ENCODE measurements at places on chromosomes 13 and 19.

- DNase-seq, result no peak
Observed at GRCh38 chr13:27263438-27263837, 7.2 kb upstream of the RASL11A start.

DNA sequence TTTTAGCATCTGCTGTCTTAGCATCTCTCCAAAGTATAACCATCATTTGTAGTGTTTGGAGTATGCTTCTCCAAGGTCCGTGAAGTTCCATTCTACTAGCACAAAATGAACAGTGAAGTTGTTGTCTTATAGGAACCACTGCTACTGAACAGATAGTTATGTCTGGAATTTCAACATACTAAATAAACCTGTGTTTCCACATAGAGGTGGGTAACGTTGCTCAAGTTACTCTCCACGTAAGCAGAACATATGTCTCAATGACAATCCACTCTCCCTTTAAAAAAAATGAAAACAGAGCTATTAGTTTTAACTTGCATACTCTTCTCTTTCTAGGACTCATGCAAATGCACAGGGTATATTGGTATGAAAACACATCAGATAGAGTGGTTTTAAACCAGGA lies 184.3 kb upstream of the TRPC4 start:
- DNase-seq, result no peak

- peak; percentile 14 for DNase-seq
Observed at GRCh38 chr13:44876782-44877324, 112.4 kb downstream of the NUFIP1 start.

DNA sequence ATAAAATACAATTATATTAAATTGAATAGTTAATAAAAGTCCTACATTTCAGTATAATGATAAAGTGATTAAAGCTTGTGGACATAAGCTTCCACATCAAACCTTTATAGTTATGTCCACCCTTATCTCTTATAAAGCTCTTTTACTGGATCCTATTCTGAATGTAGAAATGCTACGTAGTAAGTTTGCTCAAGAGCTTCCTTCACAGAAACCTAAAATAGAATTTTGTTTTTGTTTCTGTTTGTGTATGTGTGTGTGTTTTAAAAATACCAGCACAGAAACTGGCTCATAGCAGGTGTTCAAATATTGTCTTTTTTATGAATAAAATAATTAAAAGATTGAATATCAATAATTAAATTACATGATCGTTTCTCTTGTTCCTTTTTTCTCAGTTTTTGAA lies 21.0 kb upstream of the UFM1 start:
- DNase-seq, result no peak

DNA sequence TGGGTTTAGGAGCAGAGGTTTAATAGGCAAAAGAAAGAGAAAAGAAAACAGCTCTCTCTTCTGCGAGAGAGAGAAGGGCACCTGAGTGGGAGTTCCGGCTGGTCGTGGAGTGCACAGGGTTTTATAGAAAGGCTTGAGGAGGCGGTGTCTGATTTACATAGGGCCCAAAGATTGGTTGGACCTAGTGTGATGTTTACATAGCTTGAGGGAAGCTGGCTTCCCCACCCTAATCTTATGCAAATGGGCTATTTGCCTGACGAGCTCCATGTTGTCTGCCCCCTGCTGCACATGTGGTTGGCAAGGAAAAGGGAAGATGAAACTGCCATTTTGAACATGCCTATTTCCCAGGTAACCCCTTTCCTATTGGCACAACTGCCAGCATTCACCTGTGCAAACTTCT lies 21.5 kb upstream of the MEDAG start:
- no peak for DNase-seq

All from activated T-cell treated with anti-CD3 and anti-CD28 coated beads for 48 hours (primary cell).